G401 (cell line): ENCODE measurements at places on chromosomes 2 and 18. TPM values are rescaled to one million over a fixed set of nuclear protein-coding genes. Genes with fewer than 3 reads are reported as not detected.

MAL gene
- not detected in 2 replicates for total RNA-seq

CYRIA gene
- not detected in 2 replicates for total RNA-seq

TWIST2 gene
- total RNA-seq, result 17.1 and 33.3 TPM in 2 replicates

ACMSD gene
- not detected in 2 replicates for total RNA-seq

ALK gene
- not detected in 2 replicates for total RNA-seq

GDF7 gene
- total RNA-seq, result 0.37 and 1.2 TPM in 2 replicates

CIB4 gene
- total RNA-seq, result not detected in 2 replicates

UGT1A10 gene
- total RNA-seq, result not detected in 2 replicates

ZSWIM2 gene
- total RNA-seq, result not detected in 2 replicates

CHRNA1 gene
- total RNA-seq, result not detected in 2 replicates

C1GALT1C1L gene
- not detected in 2 replicates for total RNA-seq

ERMN gene
- not detected in 2 replicates for total RNA-seq

ASXL3 gene
- total RNA-seq, result not detected in 2 replicates
